ENCODE measurements at places on chromosomes 11 and 22.

DNA sequence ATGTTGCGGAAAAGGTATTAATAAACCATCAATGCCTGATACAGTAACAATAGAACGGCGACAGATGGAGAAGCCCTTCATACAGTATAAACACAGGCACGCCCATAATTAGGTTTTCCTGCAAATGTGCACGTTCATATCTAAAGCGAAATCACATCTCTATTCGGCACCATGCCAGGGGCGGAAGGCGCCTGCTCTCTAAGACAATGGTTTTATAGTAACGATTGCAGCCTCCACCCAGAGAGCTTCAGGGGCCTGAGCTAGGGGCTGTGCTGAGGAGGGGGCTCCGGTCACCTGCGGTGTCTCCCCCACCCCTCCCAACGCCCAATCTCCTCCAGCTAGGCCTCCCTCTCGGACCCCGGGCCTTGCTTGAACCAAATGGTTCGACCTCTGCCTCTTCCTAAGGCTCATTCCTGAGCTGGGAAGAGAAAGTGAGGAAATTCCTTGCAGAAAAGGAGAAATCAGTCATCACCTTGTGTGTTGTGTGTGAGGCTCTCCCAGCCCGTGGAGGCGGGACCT is 9.6 kb downstream of the KRTAP5-5 start:
- DNase-seq, result no peak

GRCh38 chr11:32188785-32189184 is 97.9 kb downstream of the RCN1 start:
- no peak for DNase-seq

DNA sequence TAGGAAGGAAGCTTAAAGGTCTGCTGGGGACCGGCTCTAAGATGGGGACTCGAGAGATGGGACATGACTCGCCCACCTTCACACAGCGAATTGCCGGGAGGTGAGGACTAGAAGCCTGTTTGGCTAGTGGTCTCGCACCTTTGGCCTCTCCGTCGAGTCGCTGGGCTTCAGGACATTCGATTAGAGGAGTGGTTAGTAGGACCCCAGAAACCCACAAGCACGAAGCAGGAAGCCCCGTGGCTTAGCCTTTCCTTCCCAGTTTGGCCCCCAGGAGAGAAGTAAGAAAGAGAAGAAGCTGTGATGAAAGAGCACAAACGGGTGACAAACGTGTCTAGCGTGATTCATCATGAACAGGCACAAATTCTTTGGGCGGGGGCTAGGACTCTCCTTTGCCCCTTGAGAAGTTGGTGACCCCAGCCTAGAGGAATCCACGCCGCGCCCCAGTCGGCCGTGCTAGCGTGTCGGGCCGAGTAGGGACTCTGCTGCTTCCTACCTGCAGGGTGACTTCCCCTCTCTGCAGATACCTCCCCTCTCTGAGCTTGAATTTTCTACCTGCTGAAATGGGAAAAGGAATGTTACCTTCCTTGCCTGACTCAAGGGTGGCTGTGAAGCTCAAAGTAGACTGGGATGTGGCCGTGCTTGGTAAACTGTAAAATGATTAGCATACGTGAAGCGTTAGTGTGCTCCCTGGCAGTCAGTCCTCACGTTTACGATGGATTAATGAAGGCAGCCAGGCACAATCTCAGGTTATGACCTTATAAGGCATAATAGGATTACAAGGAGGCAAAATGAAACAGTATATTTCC is 1.1 kb upstream of the ADM start:
- no peak for DNase-seq

- no peak for DNase-seq
These were observed 522.6 kb downstream of the MN1 start for GRCh38 chr22:27278946-27279345.

- no peak for DNase-seq
These were observed 90.4 kb upstream of the PARVA start for GRCh38 chr11:12287009-12287373.

DNA sequence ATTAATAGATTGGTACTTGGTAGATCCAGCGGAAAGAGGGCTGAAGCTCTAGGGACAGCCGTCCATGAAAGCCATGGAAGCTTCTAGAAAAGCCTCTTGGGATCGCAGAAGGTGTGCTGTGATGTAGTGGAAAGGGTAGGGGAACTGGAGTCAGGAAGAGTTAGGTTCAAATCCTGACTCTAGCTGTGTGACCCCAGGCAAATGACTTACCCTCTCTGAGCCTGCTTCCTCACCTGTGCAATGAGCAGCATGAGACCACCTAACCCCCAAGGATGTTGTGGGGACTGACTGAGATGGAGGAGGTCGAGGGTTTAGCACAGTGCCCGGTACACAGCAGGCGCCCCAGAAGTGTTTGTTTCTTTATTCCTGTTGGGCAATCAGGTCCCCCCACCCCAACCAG is 2.2 kb downstream of the EML3 start:
- DNase-seq, result no peak

- DNase-seq, result no peak
These were observed 35.8 kb downstream of the CSTPP1 start for GRCh38 chr11:46972343-46972742.

- no peak for DNase-seq
These were observed 9.0 kb downstream of the MAP6 start for GRCh38 chr11:75659836-75660235.

- DNase-seq, result no peak
These were observed 121.0 kb downstream of the WNT11 start for GRCh38 chr11:76085270-76085669.

DNA sequence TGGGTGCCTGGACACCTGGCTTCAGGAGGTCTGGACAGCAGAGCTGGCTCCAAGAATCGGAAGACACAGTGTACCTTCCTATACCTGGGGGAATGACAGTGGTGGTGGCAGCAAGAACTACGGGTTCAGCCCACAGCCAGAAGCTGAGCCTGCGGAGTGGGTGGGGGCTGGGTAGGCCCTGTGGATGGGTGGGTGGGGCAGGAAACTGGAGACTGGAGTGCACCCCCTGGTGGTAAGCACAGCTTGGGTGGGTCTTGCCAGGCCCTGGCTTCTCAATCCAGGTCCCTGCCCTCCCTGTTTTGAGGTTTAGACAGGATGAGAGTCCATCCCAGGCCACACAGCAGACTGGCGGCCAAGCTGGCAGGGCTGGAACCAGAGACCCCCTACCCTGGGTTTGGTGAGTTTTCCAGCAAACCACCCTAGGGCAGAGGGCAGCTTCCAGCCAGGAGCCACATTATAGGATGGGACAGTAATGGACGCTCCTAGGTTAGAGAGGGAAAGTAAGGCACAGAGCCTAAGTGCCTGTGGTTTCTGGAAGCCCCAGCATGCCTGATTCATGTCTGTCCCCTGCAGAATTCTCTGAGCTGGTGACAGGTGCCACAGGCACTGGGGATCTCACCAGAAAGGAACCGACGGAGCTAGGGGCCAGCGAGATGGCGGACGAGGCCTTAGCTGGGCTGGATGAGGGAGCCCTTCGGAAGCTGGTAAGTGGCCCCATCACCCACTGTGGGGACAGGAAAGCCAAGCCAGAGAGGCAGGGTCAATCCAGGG is 1.7 kb downstream of the SMTN start:
- peak; percentile 24 for DNase-seq

GRCh38 chr11:72005347-72006260 is 6.9 kb downstream of the IL18BP start:
- no peak for DNase-seq

DNA sequence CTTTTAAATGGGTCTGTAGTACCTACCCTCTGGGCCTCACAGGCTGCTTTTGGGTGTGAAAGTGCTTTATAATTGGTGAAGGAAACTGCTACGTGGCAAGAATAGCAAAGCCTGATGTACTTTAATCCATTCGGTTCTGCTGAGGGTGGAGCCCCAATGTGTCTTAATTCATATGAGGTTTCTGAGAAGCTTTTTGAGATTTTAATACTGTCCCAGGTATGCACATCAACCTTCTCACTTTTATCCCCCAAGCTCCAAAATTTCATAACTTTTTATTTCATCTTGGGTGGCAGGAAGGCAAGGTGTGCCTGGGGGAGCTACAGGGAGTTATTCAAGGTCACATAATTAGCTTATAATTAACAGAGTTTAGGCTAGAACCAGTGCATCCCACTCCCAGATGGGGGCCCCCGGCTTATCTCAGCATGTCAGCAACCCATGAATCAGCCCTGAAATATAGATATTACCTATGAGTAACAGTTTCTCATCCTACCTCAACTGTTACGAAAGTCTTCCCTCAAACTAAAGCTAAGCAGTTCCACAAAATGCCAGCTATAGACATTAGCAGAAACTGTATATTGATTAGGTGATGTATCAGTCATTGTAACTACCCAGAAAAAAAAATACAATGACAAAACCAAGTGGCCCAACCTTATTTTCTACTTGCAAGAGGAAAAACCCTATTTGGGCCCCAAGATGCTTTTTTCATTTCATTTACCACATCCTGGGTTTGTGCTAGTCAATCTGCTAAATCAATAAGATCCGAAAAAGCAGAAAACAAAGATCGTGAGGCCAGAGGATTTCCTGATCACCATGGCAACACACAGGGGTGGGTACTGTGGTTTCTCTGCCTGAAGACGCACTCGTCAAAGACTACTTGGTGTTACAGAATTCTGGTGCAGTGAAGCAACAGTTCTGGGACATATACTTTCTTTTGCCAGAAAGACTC is 26.7 kb downstream of the CD44 start:
- DNase-seq, result peak; percentile 47

DNA sequence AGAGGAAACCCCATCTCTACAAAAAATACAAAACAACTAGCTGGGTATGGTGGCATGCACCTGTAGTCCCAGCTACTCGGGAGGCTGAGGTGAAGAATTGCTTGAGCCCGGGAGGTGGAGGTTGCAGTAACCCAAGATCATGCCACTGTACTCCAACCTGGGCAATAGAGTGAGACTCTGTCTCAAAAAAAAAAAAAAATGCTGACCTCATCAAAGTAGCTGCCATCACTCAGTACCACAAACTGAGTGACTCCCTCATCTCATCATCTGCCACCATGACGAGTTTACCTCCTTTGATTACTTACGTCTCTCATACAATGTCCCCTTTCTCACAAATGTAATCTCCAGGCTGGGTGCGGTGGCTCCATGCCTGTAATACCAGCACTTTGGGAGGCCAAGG is 117.2 kb upstream of the CLPB start:
- no peak for DNase-seq

GRCh38 chr11:123428116-123428715 is 1.9 kb upstream of the GRAMD1B start:
- no peak for DNase-seq

DNA sequence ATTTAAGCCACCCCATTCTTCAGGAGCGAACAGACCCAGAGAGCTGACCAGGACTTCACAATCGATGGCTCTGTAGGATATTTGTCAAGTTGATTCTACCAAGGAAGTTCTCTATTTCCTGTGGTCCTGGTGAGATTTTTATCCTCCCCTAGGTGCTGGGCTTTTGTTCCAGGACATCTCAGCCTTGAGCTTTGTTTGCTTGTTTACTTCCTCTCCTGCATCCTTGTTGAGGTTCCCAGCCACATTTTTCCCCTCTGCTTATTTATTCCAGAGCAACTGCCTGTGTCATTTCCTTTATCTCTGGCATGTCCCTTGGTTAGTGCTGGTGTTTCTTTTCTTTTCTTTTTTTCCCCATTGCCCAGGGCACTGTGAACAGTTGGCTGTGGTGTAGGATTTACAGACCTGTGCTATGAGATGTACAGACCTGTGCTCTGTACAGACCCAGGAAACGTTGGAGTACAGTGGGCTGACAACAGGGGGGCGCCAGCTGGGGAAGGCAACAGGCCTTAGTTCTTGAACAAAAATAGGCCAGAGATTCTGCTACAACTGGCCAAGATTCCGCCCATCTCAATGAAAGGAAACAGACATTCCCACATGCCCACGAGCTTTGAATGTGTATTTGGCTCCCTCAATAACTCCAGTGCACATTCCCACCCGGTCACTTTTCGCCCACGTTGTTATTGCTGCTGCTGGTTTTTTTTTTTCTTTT is 235.9 kb upstream of the DDI1 start:
- DNase-seq, result no peak

DNA sequence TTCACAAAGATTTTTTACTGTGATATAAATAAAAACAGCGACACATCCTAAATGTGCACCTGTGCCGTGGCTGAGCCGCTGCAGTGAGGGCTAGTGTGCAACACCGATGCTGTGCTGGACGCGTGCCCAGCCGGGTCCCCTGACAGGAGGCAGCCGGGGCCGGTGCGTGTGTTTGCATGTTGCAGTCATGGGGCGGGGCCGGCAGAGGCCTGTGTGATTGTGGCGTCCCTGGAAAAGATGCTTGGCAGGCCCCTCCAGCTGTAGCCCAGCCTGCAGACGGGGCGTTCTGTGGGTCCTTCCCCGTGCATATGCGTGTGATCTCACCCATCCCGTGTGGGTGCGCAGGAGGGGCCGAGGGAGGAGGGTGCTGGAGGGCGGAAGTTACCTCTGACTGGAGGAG is 30.6 kb downstream of the MUC6 start:
- no peak for DNase-seq

All from stimulated activated CD8-positive, alpha-beta memory T cell treated with anti-CD3 and anti-CD28 coated beads, Interleukin-4, amount 100 ng/mL, for 1 hour (primary cell).